ENCODE measurements at places on chromosomes 11 and 22. TPM values are rescaled to one million over a fixed set of nuclear protein-coding genes. Genes with fewer than 3 reads are reported as not detected.

Gene GCAT
- total RNA-seq: 26.4 TPM

GRCh38 chr11:75055511-75055910, 41.2 kb downstream of the OR2AT4 start:
- peak; percentile 49 for DNase-seq

GRCh38 chr11:26063915-26064314, 268.0 kb upstream of the ANO3 start:
- no peak for DNase-seq

DNA sequence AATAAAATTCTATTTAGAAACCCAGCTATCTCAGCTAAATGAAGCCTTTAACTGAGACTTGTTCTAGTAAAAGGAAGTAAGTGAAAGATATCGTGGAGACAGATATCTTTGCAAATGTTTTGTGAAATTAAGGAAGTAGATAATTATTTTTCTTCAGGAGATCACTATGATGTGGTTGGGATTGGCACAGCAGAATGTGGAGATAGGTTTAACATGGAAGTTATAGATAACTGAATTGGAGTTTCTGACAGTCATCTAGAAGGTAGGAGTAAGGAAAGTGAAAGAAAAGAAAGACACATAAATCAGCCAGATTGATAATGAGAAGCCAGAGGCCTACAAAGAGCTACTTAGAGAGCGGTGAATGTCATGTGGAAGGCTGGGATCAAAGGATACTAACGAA, 4.7 kb upstream of the CASP5 start:
- no peak for DNase-seq

GRCh38 chr11:91264481-91264880, 960.1 kb upstream of the FAT3 start:
- DNase-seq: no peak

- peak; percentile 66 for DNase-seq
Measured at GRCh38 chr11:100575860-100576717, 111.0 kb upstream of the ARHGAP42 start.

Gene OOSP2
- not detected for total RNA-seq

Gene SEPTIN3
- 0.05 TPM for total RNA-seq

DNA sequence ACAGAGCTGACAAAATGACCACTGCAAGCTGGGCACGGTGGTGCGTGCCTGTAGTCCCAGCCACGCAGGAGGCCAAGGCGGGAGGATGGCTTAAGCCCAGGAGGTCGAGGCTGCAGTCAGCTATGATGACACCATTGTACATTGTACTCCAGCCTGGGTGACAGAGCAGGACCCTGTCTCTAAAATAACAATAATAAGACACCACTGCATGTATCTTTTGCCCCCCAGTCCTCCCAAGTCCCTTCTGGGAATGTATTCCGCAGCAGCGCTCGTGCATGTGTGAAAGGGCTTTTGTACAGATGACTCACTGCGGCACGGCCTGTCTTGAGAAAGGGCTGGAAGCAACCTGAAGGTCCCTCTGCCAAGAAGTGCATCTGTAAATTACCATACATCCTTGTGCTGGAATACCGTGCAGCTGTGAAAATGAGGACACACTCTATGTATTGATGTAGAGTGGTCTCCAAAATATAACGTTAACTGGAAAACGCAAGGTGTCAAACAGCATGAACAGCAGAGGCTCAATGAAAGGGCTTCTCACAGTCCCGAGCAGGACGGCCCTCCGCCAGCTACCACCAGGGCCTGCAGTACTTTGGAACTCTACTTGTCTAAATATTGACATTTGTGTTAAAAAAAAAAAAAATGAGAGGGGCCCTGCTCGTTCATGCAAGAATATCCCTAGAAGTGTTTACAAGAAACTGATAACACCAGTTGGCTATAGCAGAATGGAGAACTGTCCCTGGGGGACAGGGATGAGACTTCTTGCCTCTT, 9.0 kb upstream of the CDC42EP2 start:
- DNase-seq: peak; percentile 48

GRCh38 chr11:80118073-80118472, 677.2 kb upstream of the TENM4 start:
- no peak for DNase-seq

Gene HIRA
- 21.5 TPM for total RNA-seq

DNA sequence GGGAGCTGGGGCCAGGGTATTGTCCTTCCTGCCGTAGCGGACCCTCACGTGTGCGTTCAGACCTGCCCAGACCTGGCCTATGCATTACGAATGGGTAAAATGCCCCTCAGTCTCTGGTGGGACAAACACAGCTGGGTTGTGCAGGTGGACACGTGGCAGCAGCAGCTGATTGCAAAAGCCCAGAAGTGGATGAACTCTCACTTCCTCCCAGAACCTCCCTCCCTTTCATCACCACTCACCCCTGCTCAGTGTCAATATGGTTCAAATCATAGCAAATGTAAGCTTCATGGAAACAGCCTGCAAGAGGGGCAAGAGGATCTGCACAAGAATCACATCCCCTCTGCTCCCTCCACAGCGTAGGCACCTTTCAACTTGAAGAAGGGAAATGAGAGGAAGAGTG, 352.1 kb downstream of the OPCML start:
- DNase-seq: no peak

- DNase-seq: no peak
Measured at GRCh38 chr22:47130883-47131631, 368.6 kb downstream of the TBC1D22A start.

- peak; percentile 98 for DNase-seq
Measured at GRCh38 chr11:20110908-20111669, 49.2 kb downstream of the DBX1 start.

- DNase-seq: no peak
Measured at GRCh38 chr11:134888821-134889220, 476.8 kb upstream of the B3GAT1 start.

Gene SUSD2
- 0.15 TPM for total RNA-seq

GRCh38 chr11:45045683-45046471, 95.2 kb upstream of the TP53I11 start:
- peak; percentile 82 for DNase-seq
